ENCODE measurements at places on chromosomes 7 and 10. TPM values are rescaled to one million over a fixed set of nuclear protein-coding genes. Genes with fewer than 3 reads are reported as not detected.

DNA sequence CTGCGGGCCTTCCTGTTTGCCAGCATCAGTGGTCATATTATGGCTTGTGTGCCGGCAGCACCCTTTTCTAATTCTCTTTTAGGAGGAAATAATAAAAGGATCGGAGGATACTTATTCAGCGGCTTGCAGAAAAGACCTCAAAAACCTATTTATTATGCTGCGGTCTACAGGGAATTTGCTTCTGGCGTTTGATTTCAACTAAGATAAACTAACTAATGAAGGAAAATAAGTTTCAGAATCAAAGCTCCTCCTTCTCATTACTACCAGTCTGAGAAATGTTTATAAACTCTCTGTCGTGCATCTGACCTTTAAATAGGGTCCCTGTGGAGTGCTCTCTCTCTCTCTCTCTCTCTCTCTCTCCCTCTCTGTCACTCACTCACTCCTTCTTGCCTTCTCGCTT, 335.0 kb upstream of the GLI3 start:
- H3K36me3 ChIP-seq: no peaks in the 10 kb centered on the region
- no peak for DNase-seq
- no peaks in the 10 kb centered on the region for H3K4me1 ChIP-seq
- H3K27me3 ChIP-seq: no peaks in the 10 kb centered on the region
- no peak overlapping the region for H3K4me3 ChIP-seq

DNA sequence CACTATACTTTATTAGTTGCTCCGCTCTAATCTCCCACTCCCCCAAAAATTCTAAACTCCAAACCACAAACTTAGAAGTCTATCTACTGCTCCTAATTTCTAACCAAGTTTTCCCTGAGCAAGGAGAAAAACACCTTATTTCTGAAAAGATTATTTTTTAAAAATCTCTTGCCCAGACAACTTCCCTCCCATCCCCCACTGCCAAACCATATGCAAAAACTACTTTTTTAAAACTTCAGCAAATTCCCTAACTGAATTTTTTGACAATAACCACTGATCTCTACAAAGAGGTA, 1.9 kb downstream of the UBE2H start:
- H3K27ac ChIP-seq: peak overlapping the region; percentile 89
- H3K4me1 ChIP-seq: peaks cover 43% of the 10 kb centered on the region
- H3K4me3 ChIP-seq: peak overlapping the region; percentile 92
- peaks cover 17% of the 10 kb centered on the region for H3K36me3 ChIP-seq
- no peaks in the 10 kb centered on the region for H3K27me3 ChIP-seq

DNA sequence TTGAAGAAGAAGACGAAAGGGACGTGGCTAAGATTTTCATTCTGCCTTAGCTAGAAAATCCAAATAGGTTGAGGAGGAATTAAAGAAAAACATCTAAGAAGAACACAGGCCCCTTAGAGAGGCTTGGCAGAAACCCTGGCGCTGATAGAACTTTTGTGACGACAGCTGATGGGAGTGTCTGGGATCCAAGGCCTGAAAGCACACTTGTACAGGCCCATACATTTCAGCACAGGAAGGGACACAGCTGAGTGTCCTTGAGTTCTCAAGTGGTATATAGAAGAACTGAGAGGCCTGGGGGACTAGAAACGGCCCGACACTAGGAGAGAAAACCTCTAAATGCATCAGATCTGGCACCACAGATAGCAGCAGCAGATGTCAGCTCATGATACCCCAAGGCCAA, 39.5 kb downstream of the PRPS1L1 start:
- no peak overlapping the region for H3K4me3 ChIP-seq
- H3K27me3 ChIP-seq: no peaks in the 10 kb centered on the region
- DNase-seq: no peak
- no peaks in the 10 kb centered on the region for H3K36me3 ChIP-seq

DNA sequence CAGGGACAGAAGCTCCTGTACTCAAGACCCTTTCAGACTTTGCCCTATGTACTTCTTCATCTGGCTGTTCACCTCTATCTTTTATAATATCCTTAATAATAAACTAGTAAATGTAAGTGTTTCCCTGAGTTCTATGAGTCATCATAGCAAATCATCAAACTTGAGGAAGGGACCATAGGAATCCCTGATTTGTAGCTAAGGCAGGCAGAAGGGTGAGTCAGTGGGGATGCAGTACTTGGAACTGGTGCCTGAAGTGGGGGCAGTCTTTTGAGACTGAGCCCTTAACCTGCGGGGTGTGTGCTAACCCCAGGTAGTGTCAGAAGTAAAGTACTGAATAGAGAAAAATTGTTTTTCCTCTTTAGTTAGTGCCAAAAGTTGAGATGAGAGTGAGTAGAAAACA, 6.2 kb upstream of the TMEM243 start:
- H3K27ac ChIP-seq: no peak overlapping the region
- H3K4me1 ChIP-seq: peaks cover 11% of the 10 kb centered on the region
- H3K36me3 ChIP-seq: no peaks in the 10 kb centered on the region
- no peak overlapping the region for H3K4me3 ChIP-seq

DNA sequence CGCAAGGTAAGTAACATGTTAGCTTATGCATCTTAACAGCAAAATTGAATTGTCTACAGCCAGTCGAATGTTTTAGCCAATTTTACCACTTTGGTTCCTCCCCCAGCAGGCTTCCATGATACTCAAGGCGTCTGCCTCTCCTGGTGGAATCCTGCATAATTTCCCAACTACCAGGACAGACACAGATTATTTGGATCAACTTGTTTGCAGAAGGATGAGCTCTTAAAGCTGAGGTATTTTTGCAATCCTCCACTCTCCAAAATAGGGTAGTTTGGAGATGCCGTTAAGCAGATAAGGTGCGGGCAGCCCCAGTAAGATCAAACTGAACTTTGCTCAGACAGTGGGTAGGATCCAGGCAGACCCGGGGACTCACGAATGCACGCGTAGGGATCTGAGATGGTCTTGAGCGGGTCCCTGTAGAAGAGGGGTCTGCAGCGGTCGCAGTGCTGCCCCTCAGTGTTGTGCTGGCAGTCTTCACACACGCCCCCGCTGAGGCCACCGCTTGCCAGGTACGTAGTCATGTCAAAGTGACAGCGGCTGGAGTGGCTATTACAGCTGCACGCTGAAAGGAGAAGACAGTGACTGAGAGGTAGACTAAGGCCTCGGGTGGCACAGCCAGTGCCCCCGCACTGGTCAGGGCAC, 27.4 kb downstream of the LAMB4 start:
- no peak for DNase-seq
- no peak overlapping the region for H3K4me3 ChIP-seq
- H3K36me3 ChIP-seq: no peaks in the 10 kb centered on the region
- no peak overlapping the region for H3K27ac ChIP-seq

DNA sequence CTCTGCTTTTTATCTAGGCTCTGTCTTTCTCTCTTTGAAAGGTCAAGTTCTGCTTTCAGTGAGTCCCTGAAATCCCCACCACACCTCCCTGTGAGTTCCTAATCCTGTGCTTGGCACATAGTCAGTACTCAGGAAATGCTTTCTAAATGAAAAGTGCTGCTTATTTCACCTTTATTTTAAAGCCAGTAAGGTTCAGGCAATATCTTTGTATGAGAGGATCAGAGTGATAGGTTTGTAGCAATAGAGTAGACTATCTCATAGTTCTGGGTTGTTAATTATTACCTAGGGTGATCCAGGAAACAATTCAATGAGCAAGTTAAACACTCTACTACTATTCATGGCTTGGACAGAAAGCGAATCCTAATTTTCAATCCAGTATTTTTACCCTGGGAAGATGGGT, 7.4 kb upstream of the LAMB1 start:
- no peak for DNase-seq
- no peak overlapping the region for H3K27ac ChIP-seq
- no peaks in the 10 kb centered on the region for H3K4me1 ChIP-seq
- 0 out of 2 replicates have a peak, but pooled peaks cover 3% of the 10 kb centered on the region for H3K27me3 ChIP-seq
- no peaks in the 10 kb centered on the region for H3K36me3 ChIP-seq

DNA sequence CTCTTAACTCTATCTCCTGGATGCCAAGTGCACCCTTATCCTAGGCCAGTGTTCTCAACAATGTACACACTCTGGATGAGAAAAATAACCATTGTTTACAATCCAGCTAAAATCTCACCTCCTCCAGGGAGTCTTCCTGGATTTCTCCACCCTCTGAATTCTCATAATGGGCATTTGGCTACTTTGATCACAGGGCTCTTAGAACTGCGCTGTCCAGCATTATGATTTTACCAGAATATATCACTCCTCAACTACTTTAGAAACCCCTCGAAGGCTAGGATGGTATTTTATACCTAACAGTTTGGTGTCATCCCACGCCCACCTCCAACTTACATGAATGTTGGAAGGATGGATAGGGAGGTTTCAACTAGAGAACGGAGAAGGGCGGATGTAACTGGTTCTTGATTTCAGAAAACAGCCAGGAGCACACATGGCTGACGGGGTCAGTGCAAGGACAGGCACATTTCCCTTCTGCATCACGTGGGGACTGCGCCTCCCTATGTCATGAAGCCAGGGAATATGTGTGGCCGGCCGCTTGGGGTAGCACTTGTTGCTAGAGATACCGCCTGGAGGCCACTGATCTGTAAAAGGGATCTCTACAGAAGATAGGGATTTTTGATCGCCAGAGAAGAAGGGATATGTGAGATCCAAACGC, 1.2 kb upstream of the ATP6V0E2 start:
- H3K27ac ChIP-seq: no peak overlapping the region
- H3K4me1 ChIP-seq: peaks cover 21% of the 10 kb centered on the region
- no peaks in the 10 kb centered on the region for H3K36me3 ChIP-seq

GRCh38 chr10:23280419-23281043, 64.1 kb downstream of the C10orf67 start:
- no peaks in the 10 kb centered on the region for H3K4me1 ChIP-seq
- H3K36me3 ChIP-seq: no peaks in the 10 kb centered on the region
- DNase-seq: no peak
- no peak overlapping the region for H3K4me3 ChIP-seq
- no peak overlapping the region for H3K27ac ChIP-seq

GRCh38 chr10:47092376-47092775, 181.1 kb downstream of the PTPN20 start:
- H3K27me3 ChIP-seq: no peaks in the 10 kb centered on the region
- peak; percentile 11 for DNase-seq
- no peak overlapping the region for H3K4me3 ChIP-seq
- H3K36me3 ChIP-seq: no peaks in the 10 kb centered on the region

GRCh38 chr7:222716-223041, 30.3 kb downstream of the FAM20C start:
- DNase-seq: no peak
- H3K27me3 ChIP-seq: no peaks in the 10 kb centered on the region
- H3K27ac ChIP-seq: no peak overlapping the region
- no peak overlapping the region for H3K4me3 ChIP-seq
- no peaks in the 10 kb centered on the region for H3K4me1 ChIP-seq

GRCh38 chr7:149725426-149725821, 48.0 kb downstream of the ZNF467 start:
- H3K4me1 ChIP-seq: no peaks in the 10 kb centered on the region
- no peaks in the 10 kb centered on the region for H3K27me3 ChIP-seq
- DNase-seq: no peak
- no peaks in the 10 kb centered on the region for H3K36me3 ChIP-seq

GRCh38 chr10:100858261-100858660, 54.5 kb upstream of the SLF2 start:
- no peaks in the 10 kb centered on the region for H3K36me3 ChIP-seq
- H3K4me3 ChIP-seq: no peak overlapping the region
- H3K27me3 ChIP-seq: no peaks in the 10 kb centered on the region
- no peak overlapping the region for H3K27ac ChIP-seq
- no peak for DNase-seq

GRCh38 chr10:61899663-61899996, 1.9 kb upstream of the ARID5B start:
- no peak for DNase-seq
- peak overlapping the region; percentile 76 for H3K4me3 ChIP-seq
- peak overlapping the region; percentile 97 for H3K27ac ChIP-seq
- no peaks in the 10 kb centered on the region for H3K27me3 ChIP-seq

- no peaks in the 10 kb centered on the region for H3K36me3 ChIP-seq
- H3K27me3 ChIP-seq: no peaks in the 10 kb centered on the region
- H3K4me3 ChIP-seq: no peak overlapping the region
- DNase-seq: no peak
- H3K27ac ChIP-seq: no peak overlapping the region
- H3K4me1 ChIP-seq: peaks cover 23% of the 10 kb centered on the region
These were observed 11.0 kb downstream of the MAT1A start for GRCh38 chr10:80278480-80278879.

- no peak overlapping the region for H3K27ac ChIP-seq
- no peak overlapping the region for H3K4me3 ChIP-seq
- H3K4me1 ChIP-seq: no peaks in the 10 kb centered on the region
- no peaks in the 10 kb centered on the region for H3K36me3 ChIP-seq
These were observed 287.2 kb downstream of the HGF start for GRCh38 chr7:81482600-81483186.

- H3K4me1 ChIP-seq: no peaks in the 10 kb centered on the region
- H3K27me3 ChIP-seq: no peaks in the 10 kb centered on the region
These were observed 30.4 kb upstream of the RSU1 start for GRCh38 chr10:16847644-16848043.

DNA sequence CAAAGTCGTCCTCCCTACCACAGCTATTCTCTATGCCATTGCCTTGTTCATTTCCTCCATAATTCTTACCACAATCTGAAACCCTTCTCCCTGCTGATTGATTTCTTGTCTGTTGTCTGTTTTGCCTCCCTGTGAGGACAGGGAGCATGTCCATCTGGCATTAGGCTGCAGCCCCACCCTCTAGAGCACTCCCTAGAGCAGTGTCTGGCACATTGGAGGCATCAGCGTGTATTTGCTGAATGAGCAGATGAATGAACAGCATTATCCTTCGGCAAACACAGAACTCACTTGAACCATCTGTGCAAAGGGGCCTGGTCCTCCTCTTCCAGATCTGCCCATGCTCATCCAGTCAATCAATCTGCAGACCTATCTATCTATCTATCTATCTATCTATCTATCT, 5.1 kb upstream of the DMBT1 start:
- no peak overlapping the region for H3K27ac ChIP-seq
- no peaks in the 10 kb centered on the region for H3K4me1 ChIP-seq
- no peaks in the 10 kb centered on the region for H3K36me3 ChIP-seq
- H3K27me3 ChIP-seq: no peaks in the 10 kb centered on the region

- H3K4me1 ChIP-seq: no peaks in the 10 kb centered on the region
- H3K27ac ChIP-seq: no peak overlapping the region
- DNase-seq: no peak
These were observed 93.6 kb downstream of the CTNNA3 start for GRCh38 chr10:67602268-67602950.

GRCh38 chr7:135509589-135509838, 388 bp downstream of the CNOT4 start:
- H3K36me3 ChIP-seq: no peaks in the 10 kb centered on the region
- no peaks in the 10 kb centered on the region for H3K27me3 ChIP-seq
- no peak for DNase-seq
- H3K4me3 ChIP-seq: peak overlapping the region; percentile 98

DPYSL4 gene
- 0.11 TPM for total RNA-seq

DKK1 gene
- total RNA-seq: not detected

BLNK gene
- 51.7 TPM for total RNA-seq

CPXM2 gene
- total RNA-seq: not detected

GRID1 gene
- 0.18 TPM for total RNA-seq

SNX10 gene
- total RNA-seq: 24.2 TPM

NPTX2 gene
- not detected for total RNA-seq

CYP3A4 gene
- not detected for total RNA-seq

LMOD2 gene
- total RNA-seq: not detected

ATP6V0A4 gene
- not detected for total RNA-seq

OR2A7 gene
- not detected for total RNA-seq

PLXDC2 gene
- not detected for total RNA-seq

Measured in Karpas-422 (cell line).